ENCODE measurements at places on chromosomes 12 and 14. TPM values are rescaled to one million over a fixed set of nuclear protein-coding genes. Genes with fewer than 3 reads are reported as not detected.

GRCh38 chr12:51183349-51183748 lies 10.4 kb upstream of the TFCP2 start:
- DNase-seq, result no peak

DNA sequence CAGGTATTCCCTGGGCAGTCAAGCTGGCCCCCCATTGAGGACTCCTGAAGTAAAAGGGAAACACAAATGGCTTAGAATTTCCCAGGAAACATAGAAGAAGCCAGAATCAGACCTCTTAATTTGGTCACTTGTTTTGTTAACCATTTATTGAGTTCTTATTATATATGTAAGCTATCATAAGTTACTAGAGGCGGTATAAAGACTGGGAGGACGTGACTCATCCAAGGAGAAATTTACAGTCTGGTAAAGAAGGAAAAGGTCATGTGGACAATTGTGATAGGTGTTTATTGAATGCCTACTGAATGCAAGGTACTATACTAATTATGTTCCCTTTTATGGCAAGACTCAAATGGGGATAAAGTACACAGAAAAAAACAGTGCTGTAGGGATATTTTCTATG lies 146.7 kb downstream of the DYRK2 start:
- no peak for DNase-seq

- no peak for DNase-seq
These were observed 6.7 kb downstream of the CDKN1B start for GRCh38 chr12:12723681-12724420.

DNA sequence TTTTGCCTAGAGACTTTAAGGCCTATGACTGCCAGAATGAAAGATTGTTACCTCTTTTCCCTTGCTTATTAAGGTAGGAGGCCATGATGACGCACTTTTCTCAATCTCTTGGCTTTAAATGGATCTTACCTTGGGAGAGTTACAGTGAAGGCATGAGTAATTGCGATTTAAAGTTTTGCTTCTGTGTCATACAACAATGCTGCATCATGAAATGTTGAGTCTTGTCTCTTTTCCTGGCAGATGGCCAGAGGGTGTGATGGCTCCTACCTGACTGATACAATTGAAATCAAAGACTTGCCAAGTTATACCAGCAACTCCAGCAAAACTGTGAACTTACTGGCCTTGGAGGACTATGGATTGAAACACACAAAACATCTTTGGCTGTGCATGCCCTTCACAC lies 17.2 kb upstream of the LRRK2 start:
- DNase-seq, result no peak

- DNase-seq, result peak; percentile 60
These were observed 142.6 kb downstream of the GPHN start for GRCh38 chr14:66650491-66650911.

- DNase-seq, result no peak
These were observed 113.5 kb downstream of the C12orf75 start for GRCh38 chr12:105443802-105444652.

DNA sequence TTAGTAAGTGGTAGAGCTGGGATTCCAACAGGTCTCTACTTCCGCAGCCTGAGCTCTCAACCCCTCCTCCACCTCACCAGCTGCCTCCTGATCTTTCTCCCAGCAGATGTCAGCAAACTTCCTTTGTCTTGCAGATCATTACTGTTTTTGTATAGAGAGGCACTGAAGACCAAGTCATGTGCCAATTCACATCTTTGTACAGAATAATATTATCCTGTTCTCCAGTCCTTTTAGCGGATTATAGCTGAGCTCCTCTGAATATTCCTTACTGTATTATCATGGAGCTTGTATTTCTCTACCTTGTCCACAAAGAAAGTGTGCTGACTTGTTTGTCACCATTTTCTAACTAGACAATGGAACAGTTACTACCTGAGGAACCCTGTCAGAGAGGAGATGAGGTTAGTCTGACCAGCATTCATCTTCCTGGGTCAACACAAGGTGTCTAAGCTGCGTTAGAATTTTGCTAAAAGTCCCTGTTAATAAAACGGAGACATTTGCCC lies 142.3 kb upstream of the ARHGAP5 start:
- no peak for DNase-seq

GRCh38 chr14:87628129-87628528 lies 364.9 kb downstream of the GALC start:
- DNase-seq, result no peak

GRCh38 chr14:101253948-101254347 lies 307.3 kb upstream of the DIO3 start:
- no peak for DNase-seq

DNA sequence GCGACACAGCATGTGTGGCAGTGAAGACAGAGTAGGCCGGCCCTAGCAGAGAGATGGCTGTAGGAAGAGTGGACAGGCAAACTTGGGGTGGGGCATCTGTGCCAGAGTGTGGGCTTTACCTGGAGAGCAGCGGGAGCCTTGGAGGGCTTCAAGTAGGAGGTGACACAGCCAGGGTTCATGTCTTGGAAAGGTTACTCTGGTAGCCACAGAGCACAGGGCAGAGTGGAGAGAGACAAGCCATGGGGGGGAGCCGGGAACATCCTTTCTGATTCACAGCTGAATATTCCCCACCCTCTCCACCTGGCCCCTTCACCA lies 53.5 kb upstream of the DIO3 start:
- DNase-seq, result no peak

DNA sequence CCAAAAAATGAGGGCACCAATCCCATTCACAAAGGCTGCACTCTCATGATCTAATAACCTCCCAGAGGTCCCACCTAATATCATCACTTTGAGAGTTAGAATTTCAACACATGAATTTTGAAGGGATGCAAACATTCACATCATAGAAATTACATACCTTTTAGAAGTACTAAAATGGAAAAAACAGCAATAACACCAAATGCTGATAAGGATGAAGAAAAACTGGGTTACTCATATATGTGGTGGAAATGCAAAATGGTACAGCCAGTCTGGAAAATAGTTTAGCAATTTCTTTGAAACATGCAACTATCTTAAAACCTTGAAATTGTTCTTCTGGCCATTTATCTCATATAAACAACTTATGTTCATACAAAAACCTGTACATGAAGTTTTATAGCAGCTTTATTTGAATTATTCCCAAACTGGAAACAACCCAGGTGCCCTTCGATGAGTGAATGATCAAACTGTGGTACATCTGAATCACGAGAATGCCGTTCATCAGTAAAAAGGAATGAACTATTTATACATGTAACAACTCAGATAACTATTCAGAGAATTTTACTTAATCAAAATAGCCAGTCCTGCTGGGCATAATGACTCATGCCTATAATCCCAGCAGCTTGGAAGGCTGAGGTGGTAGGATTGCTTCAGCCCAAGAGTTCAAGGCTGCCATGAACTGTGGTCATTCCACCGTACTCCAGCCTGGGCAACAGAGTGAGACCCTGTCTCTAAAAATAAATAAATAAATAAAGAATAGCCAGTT lies 109.4 kb upstream of the SSTR1 start:
- no peak for DNase-seq

DNA sequence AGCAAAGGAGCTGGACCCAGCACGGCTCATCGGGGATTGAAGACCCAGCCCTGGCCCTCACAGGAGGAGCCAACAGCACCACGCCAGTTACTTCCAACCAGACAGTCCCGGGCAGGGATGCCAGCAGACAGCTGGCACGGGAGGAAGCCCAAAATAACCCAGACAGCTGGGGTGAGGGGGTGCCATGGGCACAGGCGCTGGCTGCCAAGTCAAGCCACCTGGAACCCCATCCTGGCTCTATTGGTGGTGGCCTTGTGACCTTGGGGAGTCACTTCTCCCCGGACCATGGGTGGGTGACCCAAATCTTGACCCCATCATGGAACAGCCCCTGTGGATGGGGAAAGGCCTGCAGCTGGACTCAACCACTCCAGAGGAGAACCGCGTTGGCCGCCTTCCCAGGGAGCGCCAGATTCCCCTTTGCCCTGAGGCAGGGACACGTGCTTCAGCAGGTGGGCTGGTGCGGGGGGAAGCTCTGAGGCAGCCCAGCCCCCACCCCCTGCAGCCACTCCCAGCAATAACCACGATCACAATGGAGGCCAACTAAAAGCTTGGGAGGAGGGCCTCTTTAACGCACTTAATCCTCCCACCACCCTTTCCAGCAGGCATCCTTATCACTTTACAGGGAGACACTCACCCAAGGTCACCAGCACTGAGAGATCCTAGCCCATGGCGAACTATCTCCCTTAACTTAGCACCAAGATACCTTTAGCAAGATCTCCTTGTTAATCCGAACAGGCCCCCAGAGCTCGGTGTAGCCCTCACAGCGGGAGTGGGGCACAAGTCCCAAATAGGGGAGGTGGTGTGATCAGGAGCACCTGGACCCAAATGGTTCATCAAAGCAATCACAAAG lies 4.7 kb upstream of the RHOF start:
- no peak for DNase-seq

GRCh38 chr14:24965934-24966578 lies 83.9 kb downstream of the STXBP6 start:
- DNase-seq, result no peak

GRCh38 chr12:6343518-6343917 lies 1.6 kb upstream of the TNFRSF1A start:
- DNase-seq, result no peak

DNA sequence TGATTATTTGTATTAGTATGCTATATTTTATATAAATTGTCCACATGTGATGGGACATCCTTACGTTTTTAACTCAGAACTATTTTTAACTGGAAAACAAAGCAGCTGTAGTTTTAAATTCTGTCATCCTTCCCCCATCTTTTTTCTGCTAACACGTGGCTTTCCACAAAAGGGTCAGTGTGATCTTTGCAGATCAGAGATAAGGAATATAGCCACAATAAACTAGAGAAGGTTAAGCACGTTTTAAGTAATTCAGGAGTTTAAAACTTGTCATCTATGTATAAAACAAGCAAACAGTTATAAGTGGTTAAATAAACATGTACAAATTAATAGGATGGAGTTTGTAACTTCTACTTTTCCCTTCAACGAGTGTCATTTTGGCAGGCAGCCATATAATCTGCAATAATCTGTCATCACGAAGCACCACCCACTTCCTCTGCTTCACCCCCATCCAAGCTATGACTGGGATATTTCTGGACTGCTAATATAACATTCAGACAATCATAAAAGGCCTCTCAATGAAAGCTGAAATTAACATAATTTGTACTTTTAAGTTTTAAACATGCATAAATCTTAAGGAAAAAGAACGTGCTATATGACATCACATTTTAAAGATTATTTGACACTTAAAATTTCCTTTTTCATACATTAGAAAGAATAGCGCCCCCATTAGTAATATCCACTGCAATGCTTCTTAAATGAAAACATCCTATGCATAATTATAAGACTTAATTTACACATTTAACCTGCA lies 15.3 kb downstream of the TAOK3 start:
- peak; percentile 56 for DNase-seq

- DNase-seq, result no peak
These were observed 588 bp downstream of the MBIP start for GRCh38 chr14:36319899-36320199.

- no peak for DNase-seq
These were observed 60.8 kb upstream of the EIF5 start for GRCh38 chr14:103273145-103273744.

- DNase-seq, result no peak
These were observed 72.4 kb downstream of the MAP1LC3B2 start for GRCh38 chr12:116631619-116632018.

- no peak for DNase-seq
These were observed 827.6 kb downstream of the C12orf50 start for GRCh38 chr12:87201598-87201997.

GRCh38 chr12:132923356-132923909 lies 32.7 kb downstream of the ZNF605 start:
- DNase-seq, result no peak

DNA sequence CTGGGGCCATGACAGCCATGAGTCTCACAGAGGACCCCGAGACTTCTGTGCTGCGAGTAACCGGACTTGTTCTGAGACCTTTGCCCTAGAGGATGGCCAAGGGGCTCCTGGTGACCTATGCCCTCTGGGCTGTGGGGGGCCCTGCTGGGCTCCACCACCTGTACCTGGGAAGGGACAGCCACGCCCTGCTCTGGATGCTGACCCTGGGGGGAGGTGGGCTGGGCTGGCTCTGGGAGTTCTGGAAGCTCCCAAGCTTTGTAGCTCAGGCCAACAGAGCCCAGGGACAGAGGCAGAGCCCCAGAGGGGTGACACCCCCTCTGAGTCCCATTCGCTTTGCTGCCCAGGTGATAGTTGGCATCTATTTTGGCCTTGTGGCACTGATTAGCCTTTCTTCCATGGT lies 2.1 kb downstream of the DNAJC22 start:
- no peak for DNase-seq

DNA sequence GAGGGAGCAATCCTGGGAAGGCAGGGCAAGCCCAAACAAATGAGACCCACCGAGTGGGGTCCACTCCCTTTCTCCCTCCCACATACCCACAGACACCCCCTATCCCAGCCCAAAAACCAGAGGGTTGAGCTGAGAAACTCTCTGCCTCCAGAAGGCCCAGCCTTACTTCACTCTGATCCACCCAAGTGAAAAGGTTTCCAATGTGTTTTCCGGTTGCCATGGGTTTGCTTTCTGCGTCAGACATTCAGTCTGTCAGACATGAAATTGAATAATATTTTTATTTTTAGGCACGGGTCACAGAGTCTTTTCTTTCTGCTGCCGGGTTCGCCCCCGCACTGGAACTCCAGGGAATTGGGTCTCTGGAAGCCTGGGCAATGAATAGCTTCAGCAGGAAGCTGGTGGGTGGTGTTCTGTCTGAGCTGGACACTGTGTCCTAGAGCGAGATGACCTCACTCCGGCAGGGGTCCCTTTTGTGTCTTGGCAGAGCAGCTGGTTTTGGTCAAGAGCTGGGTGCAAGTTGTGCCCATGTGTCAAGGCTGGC lies 69.8 kb upstream of the CLMN start:
- no peak for DNase-seq

- DNase-seq, result no peak
These were observed 93.5 kb upstream of the FOXG1 start for GRCh38 chr14:28673056-28673455.

- DNase-seq, result no peak
These were observed 116.0 kb downstream of the PRKCH start for GRCh38 chr14:61437381-61437780.

DNA sequence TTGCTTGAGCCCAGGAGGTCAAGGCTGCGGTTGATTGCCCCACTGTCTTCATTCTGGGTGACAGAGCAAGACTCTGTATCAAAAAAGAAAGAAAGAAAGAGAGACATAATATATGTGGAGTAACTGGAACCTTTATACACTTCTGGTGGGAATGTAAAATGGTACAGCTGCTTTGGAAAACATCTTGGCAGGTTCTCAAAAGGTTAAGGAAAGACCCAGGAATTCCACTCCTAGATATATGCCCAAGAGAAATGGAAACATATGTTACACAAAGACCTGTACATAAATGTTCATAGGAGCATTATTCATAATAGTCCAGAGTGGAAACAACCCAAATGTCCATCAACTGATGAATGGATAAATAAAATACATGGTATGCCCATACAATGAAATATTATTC lies 7.2 kb downstream of the RBMS2 start:
- DNase-seq, result no peak

Gene SLC25A47
- 0.05 TPM for total RNA-seq

Gene CCDC175
- total RNA-seq, result not detected

Gene PROX2
- total RNA-seq, result not detected

Gene FLRT2
- total RNA-seq, result 153 TPM

Gene LRRIQ1
- total RNA-seq, result 0.88 TPM

Gene C1S
- total RNA-seq, result 0.64 TPM
